ENCODE measurements at places on chromosomes 2 and 18.

DNA sequence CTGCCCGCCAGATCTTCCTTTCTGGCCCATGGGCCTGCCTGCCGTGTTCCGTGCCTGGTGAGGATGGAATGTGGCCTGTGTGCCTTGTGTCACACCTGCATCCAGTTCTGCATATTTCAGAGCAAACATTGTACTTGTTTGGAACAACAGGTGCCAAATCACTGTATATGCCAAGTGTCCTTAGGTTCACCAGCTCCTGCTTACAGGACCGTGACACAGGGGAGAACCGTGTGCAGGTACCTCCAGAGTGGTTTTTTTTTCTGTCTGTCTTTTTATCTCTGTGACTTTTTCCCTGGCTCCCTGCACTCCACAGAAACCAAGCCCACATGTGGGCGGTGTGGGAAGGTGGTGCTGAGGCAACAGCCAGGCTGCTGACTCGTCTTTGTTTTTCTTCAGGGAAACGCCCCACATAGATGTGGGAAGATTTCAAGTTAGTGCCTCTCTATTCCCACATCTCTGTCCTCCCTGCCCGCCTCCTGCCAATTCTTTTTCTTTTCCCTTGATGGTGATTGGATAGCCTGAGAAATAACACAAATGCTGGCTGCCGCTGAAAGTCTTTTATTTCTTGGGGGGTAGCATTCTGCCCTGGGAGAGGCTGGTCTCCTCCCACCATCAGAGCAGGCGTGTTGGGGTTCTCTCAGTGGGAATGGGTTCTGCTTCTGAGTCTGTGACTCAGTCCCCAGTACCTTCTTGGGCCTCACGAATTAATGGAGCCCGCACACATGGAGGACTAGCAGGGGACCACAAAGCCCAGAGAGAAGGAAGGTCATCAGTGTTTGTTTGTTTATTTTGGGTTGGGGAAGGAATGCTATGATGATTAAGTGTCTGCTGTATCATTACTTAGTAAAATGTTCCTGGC lies 21.4 kb downstream of the GRHL1 start:
- DNase-seq = no peak

DNA sequence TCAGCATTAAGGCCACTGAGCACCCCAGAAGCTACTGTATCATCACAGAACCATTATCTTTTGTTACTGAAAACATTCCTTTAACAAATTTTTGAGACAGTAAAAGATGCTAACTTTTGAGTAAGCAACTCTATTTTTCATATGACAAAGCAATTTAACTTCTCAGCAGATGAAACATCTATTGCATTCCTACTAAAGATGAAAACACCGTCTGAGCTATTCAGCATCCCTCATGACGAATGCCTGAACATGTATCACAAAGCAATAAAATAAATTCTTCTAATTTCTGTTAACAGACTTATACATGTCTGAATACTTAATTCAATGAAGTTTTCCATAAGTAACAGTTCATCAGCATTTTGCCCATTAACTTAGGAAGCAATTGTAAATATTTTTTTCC lies 23.9 kb downstream of the CHN1 start:
- DNase-seq = no peak

GRCh38 chr2:175187378-175187777 lies 5.9 kb upstream of the ATP5MC3 start:
- DNase-seq = no peak

GRCh38 chr18:46555213-46555612 lies 101.8 kb downstream of the LOXHD1 start:
- no peak for DNase-seq

DNA sequence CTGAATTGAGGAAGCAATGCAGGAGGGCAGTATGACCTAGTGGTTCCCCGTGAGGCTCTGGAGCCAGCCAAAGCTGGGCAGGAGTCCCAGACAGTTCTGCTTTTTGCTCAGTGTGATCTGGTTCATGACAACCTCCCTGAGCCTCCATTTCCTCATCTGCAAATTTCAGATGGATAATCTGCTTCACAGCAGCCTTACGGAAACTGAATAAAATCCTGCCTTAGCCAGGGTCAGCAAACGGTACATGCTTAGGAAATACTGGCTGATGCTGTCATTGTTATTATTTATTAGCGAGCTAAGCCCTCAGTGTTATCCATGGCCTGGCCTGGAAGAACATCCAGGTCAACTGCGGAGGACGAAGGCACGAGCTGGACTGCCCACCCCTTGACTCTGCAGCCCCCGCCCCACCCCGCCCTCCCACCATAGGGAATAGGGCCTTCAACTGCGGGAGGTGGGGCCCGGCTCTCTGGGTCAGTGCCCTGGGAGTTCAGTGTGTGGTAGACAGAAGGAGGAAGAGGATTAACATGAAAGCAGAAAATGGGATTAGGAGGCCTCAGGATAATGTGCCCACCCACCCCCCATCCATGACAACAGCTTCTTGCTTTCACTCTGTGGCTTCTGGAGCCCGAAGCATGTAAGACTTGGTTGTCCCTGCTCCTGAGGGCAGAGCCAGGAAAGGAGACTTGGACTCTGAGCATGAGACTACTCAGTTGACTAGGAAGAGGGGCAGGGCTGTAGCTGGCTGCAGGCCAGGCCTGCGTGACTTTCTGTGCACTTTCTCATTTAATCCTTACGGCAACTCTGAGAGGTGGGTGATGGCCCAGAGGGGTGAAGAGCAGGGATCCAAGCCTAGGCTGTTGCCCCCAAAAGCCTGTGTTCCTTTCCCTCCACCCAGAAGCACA lies 13.1 kb downstream of the PKDCC start:
- no peak for DNase-seq

GRCh38 chr2:237324405-237324831 lies 89.5 kb downstream of the COL6A3 start:
- DNase-seq = no peak

GRCh38 chr18:36821681-36822080 lies 7.1 kb downstream of the TPGS2 start:
- no peak for DNase-seq
